ENCODE measurements at places on chromosomes 3 and 15. TPM values are rescaled to one million over a fixed set of nuclear protein-coding genes. Genes with fewer than 3 reads are reported as not detected.

- DNase-seq = no peak
These were observed 54.5 kb upstream of the VGLL3 start for GRCh38 chr3:87045473-87045872.

DNA sequence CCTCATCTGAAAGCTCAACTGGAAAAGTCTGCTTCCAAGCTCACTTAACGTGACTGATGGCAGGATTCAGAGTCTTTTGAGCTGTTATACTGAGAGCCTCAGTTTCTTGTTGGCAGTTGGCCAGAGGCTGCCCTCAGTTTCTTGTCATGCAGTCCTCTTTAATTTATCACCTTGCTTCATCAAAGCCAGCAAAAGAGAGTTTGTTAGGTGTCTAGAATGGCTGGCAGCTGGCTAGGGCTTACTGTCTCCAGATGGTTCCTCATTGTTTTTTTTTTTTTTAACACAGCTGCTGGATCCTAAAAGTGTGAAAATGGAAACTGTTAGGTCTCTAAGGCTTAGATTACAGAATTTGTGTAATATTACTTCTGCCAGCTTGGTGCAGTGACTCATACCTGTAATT is 310.6 kb downstream of the PDCD6IP start:
- DNase-seq = no peak

DNA sequence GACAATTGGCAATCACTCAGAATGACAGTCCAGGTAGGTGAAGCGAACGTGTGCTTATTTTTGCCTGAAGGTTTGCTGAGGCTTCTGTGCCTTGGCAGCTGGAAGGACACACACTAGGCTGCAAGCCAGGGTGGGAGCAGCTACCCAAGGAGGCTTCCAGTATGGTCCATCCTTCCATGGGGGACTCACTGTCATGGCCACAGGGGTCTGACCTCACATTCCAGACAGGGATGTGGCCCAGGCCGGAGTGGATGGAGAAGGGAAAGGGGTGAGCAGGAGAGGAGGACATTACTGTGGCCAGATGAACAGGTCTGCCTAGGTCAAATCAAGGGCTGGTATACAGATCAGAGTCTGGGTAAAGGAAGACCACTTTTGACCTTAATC is 247.7 kb downstream of the ADAMTS17 start:
- no peak for DNase-seq

DNA sequence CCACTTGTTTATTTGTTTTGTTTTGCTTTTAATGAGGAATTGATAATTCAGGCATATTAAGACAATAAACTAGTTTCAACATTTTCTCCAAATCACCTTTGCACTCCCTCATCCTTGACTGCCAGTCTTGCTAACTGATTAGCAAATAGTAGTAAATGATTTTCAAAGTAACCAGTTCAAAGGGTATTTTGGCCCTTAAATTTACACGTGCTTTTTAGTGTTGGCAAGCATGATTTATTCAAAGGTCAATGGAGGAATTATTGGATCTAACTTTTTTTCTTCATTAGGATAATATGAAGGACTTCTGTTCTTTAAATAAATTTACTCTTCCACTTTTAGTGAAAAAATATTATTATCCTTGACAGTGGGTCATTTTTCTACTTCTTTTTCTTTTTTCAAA is 53.8 kb downstream of the BCHE start:
- DNase-seq = no peak

- no peak for DNase-seq
These were observed 169.2 kb downstream of the FOXP1 start for GRCh38 chr3:71414189-71414927.

The SYNPR gene
- total RNA-seq = not detected

DNA sequence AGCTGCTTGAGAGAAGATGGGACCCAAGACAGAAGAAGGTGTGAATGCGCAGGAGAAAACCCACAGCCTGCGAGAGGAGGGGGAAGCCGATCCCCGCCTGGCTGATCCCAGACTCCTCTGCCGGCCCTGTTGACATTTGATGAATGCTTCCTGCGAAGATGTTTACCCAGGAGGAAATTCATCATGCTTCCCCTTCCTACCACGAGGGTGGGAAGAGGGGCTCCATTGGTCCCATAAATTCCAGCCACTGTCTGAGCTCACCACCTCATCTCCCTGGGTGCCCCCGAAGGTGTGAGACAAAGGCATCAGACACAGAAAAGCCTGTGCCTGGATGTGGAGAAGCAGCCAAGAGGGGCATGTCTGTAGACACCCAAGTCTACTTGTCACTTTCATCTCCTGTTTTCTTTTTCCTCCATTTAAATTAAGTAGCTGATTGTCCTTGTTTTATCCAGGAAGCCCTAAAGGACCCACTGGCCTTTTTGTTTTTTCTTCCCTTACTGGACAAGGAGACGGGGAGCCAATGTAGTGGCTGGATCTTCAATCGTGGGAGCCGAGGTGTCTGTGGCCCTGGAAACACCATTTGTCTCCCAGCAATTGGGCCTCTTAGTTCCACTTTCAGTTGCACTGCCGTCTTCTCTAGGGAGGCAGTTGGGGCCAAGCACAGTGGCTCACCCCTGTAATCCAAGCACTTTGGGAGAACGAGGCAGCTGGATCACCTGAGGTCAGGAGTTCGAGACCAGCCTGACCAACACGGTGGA is 95.3 kb upstream of the HES1 start:
- DNase-seq = no peak

GRCh38 chr3:196557236-196557635 is 11.1 kb downstream of the WDR53 start:
- no peak for DNase-seq

The RAB6B gene
- total RNA-seq = 3.1 TPM

GRCh38 chr15:38069511-38070011 is 135.1 kb downstream of the TMCO5A start:
- no peak for DNase-seq

- no peak for DNase-seq
These were observed 7.7 kb downstream of the CXCR6 start for GRCh38 chr3:45950686-45951600.

The GP9 gene
- not detected for total RNA-seq

DNA sequence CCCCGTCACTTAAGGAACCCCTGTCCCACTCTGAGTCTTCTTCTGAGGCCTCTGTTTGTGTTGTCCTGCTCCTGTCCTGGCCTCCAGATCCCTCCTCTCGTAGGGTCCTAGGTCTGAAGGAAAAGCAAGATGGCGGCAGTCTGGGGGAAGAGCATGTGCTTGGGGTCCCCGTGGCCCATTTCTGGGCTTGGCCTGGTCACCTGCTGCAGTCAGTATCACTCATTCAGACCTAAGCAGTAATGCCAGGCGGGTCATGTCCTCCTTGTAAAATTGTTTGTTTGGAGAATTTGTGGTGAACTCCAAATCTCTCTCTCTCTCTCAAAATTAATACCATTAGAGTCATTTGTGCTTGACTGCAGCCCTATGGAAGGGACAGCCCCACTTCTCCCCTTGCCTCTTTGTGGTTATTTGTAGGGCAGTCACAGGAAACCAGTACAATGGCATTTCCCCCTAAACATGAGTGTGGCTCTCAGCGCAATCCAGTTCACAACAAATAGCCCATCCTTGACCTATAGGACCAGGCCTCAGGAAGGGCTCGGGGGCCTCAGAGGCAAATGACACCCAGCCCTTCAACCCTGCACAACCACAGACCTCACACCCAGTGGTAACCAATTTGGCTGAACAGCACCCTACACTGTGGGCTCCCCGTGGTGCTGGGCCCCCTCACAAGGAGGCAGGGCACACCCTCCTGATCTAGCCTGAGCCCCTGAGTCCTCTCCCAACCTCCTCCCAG is 173.5 kb downstream of the OR4M2 start:
- DNase-seq = no peak

DNA sequence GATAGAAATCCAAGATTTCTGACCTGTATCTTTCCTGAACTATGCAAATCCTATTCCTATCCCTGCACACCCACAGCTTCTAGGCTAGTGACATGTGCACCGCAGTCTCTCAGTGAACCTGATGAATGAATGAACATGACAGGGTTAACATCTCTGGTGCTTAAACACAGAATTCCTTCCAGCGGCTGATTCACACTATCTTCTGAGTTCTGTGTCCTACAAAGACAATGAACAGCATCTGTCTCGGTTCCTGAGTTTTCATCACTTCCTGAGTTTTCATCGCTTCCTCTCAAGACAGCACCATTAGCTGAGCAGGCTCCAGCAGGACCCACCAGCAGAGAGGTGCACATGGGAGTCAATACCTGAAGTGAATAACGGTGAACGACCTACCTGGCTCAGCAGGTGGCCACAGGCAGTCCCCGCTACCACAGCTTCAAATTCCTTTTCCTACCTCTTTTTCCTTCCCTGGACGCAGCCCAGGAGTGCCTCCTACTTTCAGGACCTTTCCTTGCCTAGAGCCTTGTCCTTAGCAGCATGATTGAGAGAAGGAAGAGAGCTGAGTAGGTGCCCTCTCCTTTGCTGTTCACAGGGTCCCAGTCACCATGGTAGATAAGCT is 113.5 kb downstream of the IGF2BP2 start:
- no peak for DNase-seq

The CA12 gene
- total RNA-seq = 27.1 TPM

GRCh38 chr15:41502795-41503668 is 9.4 kb downstream of the ITPKA start:
- no peak for DNase-seq

- DNase-seq = no peak
These were observed 378.3 kb downstream of the PDCD6IP start for GRCh38 chr3:34176723-34177122.

DNA sequence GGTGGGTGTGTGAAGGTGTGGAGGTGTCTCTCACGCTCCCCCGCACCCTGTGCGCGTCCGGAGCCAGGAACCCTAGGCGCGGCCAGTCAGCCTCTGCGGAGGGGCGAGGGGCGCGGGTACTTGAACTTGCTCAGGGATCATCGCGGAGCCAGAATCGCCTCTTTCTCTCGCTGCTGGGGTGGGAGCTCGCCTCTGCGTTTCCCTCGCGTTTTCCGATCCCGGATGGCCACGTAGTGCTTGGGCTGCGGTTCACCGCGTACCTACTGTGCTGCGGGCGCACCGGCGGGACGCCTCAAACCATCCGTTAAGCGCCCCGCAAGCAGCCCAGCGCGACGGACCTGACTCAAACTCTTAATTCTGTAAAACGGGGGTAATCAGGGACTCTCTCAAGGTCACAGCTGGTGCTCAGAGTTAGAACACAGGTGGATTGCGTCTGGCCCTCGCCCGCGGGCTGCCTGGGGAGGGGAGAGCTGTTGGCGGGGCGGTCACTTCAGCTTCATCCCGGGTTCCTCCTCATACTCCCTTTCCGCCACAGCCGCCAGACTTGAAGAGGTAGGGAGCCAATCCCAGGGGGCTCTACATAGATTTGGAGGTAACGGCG is 686 bp downstream of the MYRIP start:
- DNase-seq = no peak

The SERPINI2 gene
- not detected for total RNA-seq

DNA sequence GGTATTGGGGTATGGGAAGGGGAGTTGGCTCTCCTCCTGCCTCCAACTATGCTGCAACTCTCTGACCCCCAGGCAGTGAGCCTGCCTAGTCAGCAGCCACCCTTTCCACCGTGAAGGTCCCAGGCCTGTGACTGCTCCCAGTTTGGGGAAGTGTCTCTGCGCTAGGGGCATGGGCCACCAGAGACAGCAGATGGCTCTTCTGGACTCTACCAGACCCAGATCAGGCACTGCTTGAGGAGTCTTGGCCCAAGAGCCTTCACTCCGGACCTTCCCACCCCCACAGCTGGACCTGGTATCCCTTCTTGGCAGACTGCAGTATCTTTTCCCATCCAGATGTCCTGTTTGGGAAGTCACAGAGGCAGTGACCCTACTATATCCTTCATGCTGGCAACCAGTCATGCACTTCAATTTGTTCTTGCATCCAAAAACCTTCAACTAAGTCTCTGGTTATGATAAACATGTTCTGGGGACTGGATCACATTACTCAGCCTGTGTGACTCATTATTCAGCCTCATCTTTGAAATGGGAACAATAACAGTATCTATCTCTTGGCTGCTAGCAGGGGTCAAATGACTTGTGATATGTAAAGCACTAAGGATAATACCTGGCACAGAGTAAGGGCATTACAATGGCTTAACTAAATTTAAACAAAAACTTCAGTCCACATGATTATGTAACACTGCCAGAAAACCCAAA is 62.7 kb downstream of the POMGNT2 start:
- no peak for DNase-seq

GRCh38 chr3:128932516-128933212 is 53.2 kb downstream of the ACAD9 start:
- no peak for DNase-seq

DNA sequence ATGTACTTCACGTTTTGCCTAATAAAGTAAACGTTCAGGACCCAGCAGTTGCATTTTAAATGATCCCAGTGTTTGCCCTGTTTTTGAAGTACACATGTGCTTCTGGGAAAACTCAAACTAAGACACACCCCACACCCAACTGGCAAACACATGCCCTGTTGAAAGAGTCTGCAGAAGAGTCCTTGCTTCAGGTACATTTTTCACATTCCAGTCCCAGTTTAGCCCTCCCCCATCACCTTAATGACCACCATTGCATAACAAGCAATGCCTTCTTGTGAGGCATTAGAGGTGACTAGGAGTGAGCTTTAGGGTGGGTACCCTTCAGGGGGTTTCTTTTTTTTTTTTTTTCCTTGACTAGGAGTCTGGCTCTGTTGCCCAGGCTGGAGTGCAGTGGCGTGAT is 322.3 kb downstream of the CNTN4 start:
- DNase-seq = no peak

- no peak for DNase-seq
These were observed 460.7 kb upstream of the CBLB start for GRCh38 chr3:106329521-106329920.

DNA sequence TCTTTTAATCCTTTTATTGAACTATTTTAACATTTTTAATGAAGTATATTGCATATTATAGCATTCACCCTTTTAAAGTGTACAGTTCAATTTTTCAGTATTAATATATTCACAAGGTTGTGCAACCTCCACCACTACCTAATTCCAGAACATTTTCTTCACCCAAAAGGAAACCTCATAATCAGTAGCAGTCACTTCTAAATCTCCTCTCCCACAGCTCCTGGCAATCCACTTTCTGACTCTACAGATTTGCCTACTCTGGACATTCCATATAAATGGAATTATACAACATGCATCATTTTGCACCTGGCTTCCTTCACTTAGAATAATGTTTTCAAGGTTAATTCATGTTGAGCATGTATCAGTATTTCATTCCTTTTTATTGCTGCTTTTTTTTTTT is 55.0 kb upstream of the HRH1 start:
- no peak for DNase-seq

GRCh38 chr3:178381555-178381954 is 154.7 kb upstream of the KCNMB2 start:
- no peak for DNase-seq

DNA sequence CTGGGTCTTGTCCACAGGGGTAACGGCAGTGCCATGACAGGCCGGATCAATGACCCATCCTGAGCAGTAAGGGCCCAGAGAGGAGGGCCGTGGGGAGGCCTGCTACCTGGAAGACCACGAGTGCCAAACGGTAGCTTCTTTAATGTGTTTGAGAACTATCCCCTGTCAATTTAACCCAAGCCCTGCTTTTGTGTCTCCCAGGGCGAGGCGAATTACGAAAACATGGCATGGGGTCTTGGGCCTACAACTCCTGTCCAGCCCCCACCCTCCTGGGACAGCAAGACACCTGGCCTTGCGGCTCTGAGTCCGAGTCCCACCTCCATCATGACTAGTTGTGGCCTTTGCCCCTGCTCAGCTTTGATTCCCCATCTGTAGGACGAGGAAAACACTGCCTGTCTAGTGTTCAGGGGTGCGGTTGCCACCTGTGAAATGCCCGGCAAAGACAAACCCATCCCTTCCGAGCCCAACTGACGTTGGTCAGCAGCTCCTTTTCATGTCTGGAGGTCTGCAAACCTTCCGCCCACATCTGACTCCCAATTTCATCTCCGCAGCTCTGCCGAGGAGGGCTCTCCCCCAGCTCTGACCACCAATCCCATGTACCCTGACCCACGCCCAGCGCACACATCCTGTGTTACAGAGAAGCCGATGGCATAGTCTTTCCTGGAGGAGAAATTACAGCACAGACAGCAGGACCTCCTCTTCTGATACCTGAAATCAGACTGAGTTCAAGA is 28.9 kb upstream of the SNRPA1 start:
- no peak for DNase-seq
